ENCODE measurements at places on chromosomes 11 and 22.

- no peak for DNase-seq
Observed at GRCh38 chr22:21978564-21979386, 3.8 kb downstream of the TOP3B start.

DNA sequence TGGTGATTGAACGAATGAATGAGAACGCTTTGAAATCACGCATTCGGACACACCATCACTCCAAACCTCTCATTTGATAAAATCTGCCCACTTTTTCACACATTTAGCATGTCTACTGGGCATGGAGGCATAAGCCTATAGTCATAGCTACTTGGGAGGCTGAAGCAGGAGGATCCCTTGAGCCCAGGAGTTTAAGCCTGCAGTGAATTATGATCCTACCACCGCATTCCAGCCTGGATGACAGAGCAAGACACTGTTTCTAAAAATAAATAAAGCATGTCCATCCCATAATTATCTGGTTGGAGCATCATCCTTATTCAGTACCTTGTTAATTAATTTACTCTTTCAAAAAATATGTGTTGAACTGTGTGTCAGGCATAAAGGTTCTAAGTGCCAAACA, 3.3 kb upstream of the PICALM start:
- DNase-seq, result no peak

DNA sequence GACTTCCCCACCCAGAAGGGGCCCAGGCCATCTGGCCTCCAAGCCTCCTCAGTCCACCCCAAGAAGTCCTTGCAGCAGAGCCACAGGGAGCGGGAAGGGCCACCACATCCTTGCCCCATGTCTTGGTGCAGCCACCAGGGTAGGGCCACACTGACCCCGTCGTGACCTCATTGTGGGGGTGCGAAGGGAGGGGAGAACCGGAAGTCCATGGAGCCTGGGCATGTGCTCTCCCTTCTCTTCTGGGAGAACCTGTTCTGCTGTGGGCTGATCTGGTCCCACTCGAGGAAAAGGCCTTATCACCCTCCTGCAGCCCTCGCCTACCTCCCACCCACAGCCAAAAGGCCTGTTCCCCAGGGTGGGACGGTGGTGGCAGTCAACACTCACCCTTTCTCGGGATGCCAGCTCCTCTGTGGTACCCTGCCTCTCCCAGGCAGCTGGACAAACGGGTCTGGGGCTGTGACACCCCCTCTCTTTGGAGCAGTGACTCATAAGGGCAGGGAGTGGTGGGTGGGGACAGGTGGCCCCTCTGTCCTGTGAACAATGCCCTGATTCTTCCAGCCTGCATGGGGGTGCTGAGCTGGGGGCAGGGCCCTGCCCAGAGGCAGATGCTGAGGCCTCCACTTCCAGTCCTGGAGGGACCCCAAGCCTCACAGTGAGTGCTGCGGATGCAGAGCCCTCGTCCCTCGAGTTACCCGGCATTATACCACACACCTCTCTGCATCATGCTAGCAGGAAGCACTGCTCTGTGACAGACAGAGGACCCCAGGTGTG, 14.6 kb upstream of the CTSD start:
- no peak for DNase-seq

DNA sequence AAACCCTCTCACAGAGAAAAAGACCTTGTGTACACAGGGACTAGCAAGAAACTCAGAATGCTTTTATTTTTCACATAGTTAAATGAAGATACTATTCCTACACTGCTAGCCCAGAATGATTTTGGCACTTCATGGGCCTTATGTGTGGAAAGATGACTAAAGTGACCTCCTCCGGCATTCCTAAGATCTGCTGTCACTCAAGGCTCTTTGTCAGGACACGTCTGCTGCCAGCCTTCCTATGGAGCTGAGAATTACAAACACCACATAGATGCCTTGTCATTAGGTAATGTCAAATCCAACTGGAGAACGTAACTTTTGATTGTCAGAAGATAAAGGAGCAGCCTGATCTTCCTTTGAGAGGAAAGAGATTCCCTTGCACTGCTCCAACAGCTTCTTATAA, 249.1 kb downstream of the FAT3 start:
- no peak for DNase-seq

DNA sequence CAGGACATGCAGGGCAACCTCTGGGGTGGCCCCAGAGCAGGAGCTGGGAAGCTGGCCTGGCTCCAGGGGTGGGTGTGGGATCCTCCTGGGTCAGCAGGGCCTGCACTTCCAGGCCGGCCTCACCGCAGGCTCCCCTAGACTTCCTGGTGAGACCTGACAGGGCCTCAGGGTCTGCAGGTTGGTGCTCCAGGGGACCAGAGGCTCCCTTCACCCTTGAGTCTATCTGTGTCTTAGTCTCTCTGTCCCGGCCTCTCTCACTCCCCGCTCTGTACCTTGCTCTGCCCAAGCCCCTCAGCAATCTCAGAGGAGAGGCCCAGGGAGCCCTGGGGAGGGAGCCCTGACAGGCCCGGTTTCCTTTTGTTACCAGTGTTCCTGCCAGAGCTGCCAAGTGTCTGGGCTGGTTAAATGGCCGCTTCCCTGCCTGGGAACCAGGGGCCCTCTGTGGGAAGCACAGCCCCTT, 13.9 kb downstream of the CD82 start:
- no peak for DNase-seq
